Muscle of leg (tissue), 16 donors: ENCODE measurements at places on chromosomes 1 and 21.

- peak; percentile 32 for DNase-seq
Measured at GRCh38 chr1:111219557-111220286, 7.8 kb upstream of the CHI3L2 start.

GRCh38 chr1:221725735-221726672, 15.9 kb downstream of the DUSP10 start:
- no peak for DNase-seq

GRCh38 chr1:155850345-155850744, 6.7 kb downstream of the GON4L start:
- DNase-seq: no peak

DNA sequence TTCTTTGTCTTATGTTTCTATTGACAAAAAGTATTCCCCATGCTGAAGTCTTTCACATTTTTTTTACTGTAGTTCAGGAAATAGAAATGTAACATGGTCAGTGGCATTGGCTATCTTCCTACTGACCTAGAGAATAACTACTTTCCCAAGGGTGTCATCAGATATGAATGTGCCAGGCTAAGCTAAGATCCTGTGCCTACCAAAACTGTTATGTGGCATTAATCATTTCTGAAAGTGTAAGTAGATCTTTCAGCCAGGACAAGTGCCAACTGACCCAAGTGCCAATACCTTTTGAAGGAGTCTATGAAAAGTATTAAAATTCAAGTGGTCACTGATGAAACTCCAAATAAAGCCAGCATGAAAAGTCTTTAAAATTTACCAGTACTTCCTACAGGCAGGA, 165.3 kb downstream of the TNFSF18 start:
- no peak for DNase-seq

GRCh38 chr1:63690966-63691700, 82.7 kb upstream of the ROR1 start:
- peak; percentile 30 for DNase-seq
